Activated naive CD8-positive, alpha-beta T cell treated with anti-CD3 and anti-CD28 coated beads for 36 hours (primary cell): ENCODE measurements at places on chromosomes 5 and 9. TPM values are rescaled to one million over a fixed set of nuclear protein-coding genes. Genes with fewer than 3 reads are reported as not detected.

GRCh38 chr5:2110137-2110933 lies 227.6 kb upstream of the IRX4 start:
- no peak for DNase-seq

- DNase-seq: no peak
Measured at GRCh38 chr9:18660001-18660400, 186.0 kb downstream of the ADAMTSL1 start.

GRCh38 chr5:22390888-22391287 lies 462.3 kb downstream of the CDH12 start:
- DNase-seq: no peak

GRCh38 chr5:119405419-119405818 lies 46.9 kb upstream of the HSD17B4 start:
- no peak for DNase-seq

- DNase-seq: no peak
Measured at GRCh38 chr5:103014983-103015382, 105.0 kb downstream of the GIN1 start.

DNA sequence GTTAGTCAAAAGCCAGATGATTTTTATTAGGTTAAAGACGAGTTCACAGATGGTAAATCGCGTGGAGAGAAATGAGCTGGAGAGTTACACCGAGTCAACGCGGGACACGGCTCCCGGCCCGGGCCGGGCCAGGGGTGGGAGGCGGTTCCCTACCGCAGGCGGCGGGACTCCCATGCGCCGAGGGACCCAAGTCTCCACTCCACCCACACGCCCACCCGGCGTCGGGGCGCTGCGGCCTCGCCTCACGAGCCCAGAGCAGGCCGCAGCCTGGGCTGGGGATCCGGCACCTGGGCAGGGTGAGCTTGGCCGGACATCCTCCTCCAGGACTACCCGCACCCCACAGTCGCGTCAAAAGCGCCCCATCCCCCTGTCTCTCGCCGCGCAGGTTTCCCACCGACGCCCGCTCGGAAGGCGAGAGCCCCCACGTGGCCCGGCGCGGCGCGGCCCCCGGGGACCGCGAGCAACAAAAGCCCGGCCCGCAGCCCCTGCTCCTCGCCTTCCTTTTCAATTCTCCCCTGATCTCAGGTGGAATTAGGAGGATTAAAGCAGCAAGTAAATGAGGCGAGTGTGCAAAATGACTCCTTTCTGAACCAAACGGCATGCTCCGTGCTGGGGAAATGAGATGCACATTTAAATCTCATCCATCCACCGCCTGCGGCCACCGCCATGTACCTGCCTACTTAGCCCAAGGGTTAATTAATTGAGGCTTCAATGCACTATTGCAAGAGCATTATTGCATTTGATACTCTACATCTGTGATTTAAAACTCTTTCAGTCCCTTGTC lies 196.5 kb upstream of the TBCA start:
- peak; percentile 33 for DNase-seq

- DNase-seq: no peak
Measured at GRCh38 chr5:25119650-25120049, 474.9 kb upstream of the CDH10 start.

DNA sequence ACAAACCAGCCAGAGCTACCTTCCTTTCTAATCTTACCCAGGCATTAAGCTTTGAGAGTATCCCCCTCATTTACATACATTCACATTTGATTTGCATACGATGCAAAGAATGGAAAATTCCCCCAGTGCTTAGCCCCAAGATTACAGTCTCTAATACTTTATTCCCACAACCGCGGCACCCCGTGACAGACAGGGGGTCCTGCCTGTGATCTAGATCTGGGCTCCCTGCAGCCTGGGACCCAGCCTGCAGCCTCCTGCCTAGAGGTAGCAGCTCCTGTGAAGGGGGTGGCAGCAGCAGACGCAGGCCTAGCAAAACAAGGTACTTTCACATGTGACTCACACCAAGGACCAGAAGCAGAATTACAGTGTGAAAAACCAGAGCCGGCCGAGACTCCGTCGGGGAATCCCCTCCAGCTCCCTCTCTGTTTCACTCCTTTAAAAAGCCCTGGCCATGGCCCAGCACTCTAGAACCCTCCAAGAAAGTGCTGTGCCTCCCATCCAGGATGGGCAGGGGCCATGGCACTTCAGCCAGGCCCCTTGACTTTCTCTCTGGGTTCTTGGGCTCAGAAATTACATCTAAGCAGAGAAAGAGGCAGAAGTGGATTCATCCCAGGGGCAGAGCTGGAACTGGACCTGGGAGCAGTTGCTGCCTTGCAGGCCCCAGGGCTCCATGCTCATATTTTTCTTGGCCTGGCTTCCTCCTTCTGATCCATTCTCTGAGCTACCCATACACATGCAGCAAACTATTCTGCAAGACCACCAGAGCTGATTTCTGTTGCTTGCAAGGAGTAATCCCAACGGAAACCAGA lies 14.0 kb upstream of the TCF7 start:
- peak; percentile 92 for DNase-seq

DNA sequence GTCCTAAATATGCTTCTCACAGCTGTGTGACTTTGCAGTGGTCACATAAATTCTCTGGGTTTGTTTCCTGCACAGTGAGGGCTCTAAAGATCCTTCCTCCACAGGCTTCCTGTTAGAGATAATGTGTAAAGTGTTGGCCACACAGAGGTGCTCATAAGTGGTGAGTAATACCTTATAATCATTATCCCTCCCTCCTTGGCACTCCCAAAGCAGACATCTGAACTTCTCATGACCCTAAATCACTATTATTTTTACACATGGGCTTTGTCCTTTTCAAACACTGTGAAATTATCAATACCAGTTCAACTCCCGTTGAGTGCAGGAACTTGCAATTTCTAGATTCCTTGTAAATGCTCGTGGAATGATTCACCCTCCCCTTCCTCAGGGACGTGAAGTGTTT lies 100.2 kb downstream of the BRINP1 start:
- DNase-seq: no peak

GRCh38 chr5:93566091-93566490 lies 14.9 kb downstream of the NR2F1-AS1 start:
- no peak for DNase-seq

The SLC6A7 gene
- not detected for total RNA-seq

The IL17B gene
- total RNA-seq: not detected

The RGS7BP gene
- total RNA-seq: not detected

The CDX1 gene
- not detected for total RNA-seq

The KIF20A gene
- total RNA-seq: 57.2 TPM
